ENCODE measurements at places on chromosomes 11 and 22.
A peak's percentile ranks its signal among the peaks of the same experiment; 100 is the strongest.

GRCh38 chr11:75873417-75874221 is 58.6 kb downstream of the UVRAG start:
- DNase-seq, result no peak

- no peak for DNase-seq
Measured at GRCh38 chr11:94150056-94150455, 21.4 kb downstream of the PANX1 start.

DNA sequence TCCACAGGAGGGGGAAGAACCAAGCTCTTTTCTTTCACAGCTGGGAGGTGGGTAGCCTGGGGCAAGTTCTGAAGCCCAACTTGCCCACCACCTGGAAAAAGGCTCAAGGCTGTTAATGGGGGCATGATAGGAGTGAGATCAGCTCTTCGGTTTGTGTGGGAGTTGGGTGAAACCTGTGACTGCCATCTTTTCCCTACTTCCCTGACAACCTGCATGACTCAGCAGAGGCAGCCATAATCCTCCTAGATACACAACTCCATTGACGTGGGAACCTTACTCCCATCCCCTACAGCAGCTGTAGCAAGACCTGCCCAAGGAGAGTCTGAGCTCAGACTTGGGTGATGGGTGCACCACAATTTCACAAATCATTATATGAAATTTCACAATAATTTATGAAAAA is 13.3 kb upstream of the OOSP4B start:
- no peak for DNase-seq

DNA sequence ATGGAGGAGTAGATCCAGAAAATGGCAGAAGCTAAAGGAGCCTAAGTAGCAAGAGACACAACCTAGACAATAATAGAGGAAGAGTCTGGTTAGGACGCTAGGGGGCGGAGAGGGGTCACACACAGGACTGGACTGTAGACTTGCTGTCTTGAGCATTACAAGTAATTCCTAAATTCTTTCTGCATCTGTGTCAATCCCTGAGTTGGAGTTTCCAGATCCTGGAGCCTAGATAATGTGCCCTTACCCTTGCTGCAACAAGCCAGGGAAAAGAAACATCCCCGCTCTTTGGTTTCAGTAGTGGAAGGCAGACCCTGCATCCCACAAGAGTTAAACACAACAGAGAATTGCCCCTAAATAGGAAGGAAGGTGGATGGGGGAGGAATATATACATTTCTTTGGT is 14.9 kb upstream of the CCDC73 start:
- DNase-seq, result peak; percentile 78

DNA sequence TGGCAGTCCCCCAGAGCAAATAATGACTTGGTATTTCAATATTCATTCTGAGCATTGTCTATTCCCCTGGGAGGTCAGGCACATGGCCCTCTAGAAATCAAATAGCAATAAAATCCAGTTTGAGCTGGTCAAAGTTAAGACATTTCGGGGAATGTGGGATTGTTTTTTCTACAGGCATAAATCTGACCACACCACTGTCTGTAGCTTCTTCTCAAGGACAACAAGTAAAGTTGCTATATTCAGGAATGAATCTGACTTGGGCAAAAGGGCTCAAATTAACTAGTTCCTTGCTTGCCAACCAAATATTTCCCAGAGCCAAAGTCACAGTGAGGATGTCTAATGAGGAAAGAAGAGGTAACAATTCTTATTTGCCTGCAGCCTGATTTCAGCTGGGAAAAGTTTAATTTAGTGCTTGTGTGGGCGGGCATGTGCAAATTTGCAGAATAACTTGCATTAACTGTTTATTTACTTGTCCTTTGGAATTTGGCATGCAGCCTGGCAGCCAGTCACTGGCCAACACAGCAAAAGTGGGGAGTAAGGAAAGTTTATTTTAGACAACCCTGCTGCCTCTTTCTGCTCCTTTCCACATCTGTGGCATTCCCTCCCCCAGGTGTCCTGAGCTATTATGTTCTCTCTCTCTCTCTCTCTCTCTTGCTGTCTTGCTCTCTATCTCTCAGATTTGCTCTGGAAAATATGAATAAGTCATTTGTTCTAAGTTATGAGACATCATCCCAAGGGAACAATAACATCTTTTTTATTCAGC is 51.2 kb upstream of the ARHGAP20 start:
- DNase-seq, result peak; percentile 78

- no peak for DNase-seq
Measured at GRCh38 chr11:113693030-113693429, 13.1 kb downstream of the TMPRSS5 start.

DNA sequence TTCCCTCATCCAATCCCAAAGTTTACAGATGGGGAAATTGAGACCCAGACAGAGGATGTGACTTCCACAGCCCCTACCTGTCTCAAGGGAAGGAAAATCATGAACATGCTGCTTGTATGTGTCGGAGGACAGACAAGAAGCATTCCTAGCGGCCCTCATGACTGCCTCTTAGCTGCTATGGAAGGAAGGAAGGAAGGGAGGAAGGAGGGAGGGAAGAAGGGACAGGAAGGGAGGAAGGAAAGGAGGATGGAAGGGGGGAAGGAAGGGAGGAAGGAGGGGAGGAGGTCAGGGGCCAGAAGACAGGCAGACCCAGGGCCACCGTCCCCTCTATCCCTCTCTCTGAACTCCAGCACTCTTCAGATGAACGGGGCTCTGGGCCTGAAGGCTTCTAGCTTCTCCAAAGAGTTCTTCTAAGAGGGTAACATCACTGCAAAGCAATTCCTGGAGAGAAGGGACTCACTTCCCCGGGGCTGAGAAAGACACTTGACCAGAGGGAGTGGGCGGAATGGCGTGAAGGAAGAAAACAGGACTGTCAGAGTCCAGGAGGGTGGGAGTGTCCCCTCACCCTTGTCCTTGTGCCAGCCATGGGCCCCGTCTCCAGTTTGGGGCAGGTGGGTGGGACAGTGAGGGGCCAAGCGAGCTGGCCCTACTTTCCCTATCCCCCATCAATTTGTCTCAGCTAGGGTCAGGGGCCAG is 149.4 kb downstream of the FEZ1 start:
- no peak for DNase-seq

DNA sequence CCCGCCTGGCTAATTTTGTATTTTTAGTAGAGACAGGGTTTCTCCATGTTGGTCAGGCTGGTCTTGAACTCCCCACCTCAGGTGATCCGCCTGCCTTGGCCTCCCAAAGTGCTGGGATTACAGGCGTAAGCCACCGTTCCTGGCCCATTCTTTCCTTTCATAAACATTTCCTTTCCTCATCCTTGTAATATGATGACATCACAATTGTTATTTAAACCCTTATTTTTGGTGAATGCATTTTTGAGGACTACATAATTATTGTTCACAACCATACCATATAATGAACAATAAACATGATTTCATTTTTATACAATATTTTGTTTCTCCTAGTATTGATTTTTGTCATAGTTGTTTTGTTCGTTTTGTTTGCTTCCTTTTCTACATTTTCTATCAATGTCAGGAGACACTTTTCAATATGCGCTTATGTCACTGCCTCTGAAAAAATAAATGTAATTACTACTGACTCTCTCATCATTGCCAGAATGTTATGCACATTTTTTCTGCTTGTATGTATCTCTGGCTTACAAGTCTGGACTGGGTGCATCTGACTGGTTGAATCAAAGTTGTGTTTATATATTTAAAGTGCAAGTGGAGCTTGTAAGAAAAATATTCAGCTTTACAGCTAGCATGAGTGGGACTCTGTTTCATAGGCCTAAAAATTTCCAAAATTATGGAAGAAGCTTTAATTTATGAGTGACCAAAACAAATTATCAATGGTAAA is 2286.3 kb upstream of the RAG2 start:
- no peak for DNase-seq

DNA sequence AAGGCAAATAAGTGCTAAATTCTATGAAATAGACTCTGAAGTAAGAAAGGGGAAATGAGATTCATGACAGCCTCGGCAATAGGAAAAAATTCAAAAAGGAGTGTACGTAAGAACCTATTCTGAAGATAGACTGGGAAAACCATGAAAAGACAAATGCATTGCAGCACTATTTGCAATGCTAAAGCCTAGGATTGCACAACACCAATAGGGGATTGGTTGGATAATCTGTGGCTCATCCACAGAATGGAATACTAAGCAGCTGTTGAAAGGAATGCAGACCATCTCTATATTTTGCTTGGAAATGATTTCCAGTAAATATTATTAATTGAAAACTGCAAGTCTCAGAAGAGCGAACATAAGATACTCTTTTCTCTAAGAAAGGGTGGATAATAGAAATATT is 91.7 kb upstream of the CLMP start:
- no peak for DNase-seq

GRCh38 chr11:62108971-62109404 is 14.8 kb upstream of the INCENP start:
- no peak for DNase-seq

DNA sequence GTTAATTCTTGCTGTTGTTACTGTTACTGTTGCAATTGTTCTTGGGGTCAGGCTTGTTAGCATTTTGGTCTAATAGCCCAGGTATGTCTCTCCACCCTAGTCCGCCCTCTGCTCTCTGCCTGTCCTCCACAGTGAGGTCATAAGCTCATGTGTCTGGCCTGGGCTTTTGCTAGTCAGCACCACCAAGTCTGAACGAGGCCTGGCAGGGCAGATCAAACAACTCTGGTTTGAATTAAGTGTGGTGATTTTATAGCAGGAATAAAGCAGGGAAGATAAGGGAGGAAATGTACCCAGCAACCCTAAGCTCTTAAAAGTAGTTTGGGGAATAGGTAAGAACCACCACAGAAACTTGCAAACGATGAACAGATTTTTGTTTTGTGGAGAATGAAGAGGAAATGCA is 98.7 kb downstream of the ABTB2 start:
- no peak for DNase-seq

DNA sequence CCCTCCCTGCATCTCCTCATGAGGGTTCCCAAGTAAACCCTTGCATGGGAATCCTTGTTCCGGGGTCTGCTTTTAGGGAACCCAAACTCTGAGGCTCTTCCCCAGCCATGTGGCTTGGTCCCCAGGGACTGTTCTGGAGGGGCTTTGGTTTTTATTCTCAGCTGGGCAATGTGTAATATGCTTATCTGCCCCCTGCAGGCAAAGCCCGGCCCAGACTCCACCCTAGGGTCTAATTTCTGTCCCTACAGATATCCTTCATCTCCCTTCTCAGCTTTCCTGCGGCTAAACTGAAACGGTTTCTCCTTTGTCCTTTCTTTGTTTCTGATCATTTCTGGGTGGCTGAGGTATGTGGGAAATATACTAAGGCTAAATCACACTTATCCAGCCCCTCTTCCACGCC is 37.1 kb downstream of the TST start:
- no peak for DNase-seq

DNA sequence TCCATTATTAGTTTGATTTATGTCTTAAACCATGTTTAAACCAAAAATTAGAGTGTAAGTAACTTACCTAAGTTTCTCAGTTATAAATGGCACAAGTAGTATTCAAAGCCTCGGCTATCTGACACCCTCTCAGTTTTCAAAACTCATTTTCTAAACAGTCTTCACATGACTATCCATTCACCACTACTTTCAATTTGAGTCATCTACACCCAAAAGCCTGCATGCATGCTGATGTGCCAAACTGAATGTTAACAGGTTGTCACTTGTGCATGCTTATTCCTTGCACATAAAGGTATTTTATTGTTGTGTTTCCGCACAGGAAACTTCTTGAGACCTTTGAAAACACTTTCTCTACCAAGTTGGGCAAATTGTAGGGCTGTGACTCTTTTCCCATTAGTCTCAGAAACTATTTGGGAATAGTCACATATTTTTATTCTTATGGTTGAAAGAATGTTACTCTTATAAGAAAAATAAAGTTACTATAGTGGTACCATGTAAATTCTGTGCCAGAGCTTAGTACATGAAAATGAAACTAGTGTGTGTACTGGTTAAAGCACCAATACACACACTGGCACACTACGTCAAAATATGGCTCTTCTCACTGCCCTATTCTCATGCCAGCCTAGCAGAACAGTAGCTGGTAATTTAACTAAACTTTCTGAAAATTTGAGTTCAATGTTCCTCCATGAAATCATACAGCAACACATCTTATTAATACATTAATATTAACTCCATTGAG is 2.2 kb upstream of the OR51E2 start:
- no peak for DNase-seq

- no peak for DNase-seq
Measured at GRCh38 chr11:74676596-74676995, 54.6 kb downstream of the CHRDL2 start.

DNA sequence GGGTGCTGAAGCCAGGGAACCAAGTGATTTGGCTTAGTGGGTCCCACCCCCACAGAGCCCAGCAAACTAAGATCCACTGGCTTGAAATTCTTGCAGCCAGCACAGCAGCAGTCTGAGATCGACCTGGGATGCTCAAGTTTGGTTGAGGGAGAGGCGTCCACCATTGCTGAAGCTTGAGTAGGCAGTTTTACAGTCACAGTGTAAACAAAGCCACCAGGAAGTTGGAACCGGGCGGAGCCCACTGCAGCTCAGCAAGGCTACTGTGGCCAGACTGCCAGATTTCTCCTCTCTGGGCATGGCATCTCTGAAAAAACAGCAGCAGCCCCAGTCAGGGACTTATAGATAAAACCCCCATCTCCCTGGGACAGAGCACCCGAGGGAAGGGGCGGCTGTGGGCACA is 424.1 kb upstream of the TENM4 start:
- no peak for DNase-seq

- peak; percentile 41 for DNase-seq
Measured at GRCh38 chr11:47469361-47470179, 20.6 kb upstream of the RAPSN start.

GRCh38 chr11:27700351-27701301 is at the start of gene BDNF:
BDNF (minus strand) TSS chr11:27700455; CDS start chr11:27658564, 41,891 bp downstream.
- peak; percentile 45 for DNase-seq

- no peak for DNase-seq
Measured at GRCh38 chr11:126740846-126741245, 259.7 kb downstream of the KIRREL3 start.

DNA sequence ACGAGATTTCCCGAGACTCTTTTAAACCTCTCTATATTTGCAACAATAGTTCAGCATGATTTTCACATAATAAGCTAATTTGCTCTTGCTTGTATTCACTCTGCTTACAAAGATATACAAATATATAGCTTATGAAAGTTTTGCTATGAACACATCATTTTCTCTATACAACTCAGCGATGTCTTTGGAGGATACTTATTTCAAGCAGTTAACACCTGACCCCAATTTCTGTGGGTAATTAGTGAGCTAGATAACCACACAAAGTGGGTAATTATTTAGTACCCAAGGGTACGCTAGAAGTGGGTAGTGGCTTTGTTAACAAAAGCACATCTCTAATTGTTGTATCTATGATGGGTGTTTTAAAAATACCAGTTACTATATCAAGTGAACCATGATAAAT is 12.3 kb downstream of the BLID start:
- no peak for DNase-seq

DNA sequence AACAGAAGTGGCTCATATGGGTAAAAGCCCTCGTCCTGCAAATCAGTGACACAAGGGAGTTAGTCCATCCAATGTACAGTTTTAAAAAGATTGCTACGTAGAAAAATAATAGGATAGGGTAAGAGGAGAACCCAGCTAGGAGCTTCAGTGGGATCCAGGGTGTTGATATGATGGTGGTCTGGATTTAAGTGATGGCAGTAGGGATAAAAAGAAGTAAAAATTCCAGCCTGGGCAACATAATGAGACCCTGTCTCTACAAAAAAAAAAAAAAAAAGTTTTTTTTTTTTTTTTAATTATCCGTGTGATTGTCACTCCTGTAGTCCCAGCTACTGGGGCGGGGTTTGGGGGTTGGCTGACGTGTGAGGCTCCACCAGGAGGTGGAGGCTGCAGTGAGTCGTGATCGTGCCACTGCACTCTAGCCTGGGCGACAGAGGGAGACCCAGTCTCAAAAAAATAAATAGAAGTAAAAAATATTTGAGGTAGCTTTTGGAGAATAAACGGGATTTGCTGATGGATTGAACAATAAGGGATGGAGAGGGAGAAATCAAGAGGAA is 7.0 kb upstream of the L3MBTL2 start:
- DNase-seq, result no peak
